ENCODE measurements at places on chromosomes 7 and 10.

- no peak for DNase-seq
These were observed 136.8 kb upstream of the YAE1 start for GRCh38 chr7:39429421-39429820.

DNA sequence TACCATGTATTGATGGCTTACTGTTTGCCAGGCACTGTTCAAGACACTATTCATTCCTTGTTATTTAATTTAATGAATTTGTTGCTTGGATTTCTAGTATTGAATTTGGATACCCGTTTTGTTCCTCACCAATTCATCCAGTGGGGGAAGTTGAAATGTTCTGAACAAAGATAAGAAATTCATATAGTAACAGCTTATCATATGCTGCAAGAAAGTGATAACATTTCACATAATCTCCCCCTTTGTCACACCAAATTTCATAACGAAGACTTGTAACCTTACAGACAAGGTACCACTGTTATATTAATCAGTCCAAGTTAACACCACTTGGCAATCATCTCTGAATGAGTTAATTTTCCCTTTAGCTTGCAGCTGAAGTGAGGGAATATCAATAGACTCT is 42.1 kb downstream of the SCIN start:
- no peak for DNase-seq

DNA sequence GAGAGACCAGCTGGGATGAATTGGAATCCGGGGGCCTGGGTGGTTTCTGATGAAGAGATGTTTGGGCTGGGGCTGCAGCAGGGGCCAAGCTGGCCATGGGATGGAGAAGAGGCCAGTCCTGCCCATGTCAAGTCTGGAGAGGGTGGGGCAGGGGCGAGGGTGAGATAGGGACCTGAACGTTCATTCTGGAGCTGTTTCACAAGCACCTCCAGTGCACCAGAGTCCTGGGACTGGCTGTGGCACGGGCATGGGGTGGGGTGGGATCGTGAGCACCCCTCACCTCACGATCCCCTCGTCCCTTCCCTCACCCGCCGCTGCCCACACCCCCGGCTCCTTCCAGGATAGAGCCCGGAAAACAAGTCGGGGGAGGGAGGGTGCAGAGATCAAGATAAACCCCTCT is 25.8 kb upstream of the PSMG3 start:
- no peak for DNase-seq

GRCh38 chr7:47256016-47256415 is 325.9 kb downstream of the TNS3 start:
- DNase-seq: no peak

DNA sequence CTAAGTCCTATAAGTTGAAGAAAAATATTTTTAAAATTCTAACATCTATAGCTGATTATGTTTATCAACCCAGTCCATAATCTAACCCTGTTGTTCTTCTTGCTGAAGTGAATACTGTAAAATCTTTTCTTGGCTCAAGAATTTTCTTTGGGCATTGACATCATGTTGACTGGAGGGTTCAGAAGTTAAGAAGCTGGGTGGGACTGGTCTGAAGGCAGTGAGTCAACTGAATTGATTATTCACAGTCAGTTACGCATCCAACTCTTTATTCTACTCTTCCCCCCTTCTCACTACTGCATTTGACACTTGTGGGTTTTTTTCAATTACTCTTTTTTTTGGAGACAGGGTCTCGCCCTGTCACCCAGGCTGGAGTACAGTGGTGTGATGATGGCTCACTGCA is 31.0 kb downstream of the DENND2A start:
- no peak for DNase-seq

- no peak for DNase-seq
These were observed 505.9 kb downstream of the TCERG1L start for GRCh38 chr10:130805635-130806030.

- no peak for DNase-seq
These were observed 296.9 kb downstream of the ETV1 start for GRCh38 chr7:13692548-13692947.

DNA sequence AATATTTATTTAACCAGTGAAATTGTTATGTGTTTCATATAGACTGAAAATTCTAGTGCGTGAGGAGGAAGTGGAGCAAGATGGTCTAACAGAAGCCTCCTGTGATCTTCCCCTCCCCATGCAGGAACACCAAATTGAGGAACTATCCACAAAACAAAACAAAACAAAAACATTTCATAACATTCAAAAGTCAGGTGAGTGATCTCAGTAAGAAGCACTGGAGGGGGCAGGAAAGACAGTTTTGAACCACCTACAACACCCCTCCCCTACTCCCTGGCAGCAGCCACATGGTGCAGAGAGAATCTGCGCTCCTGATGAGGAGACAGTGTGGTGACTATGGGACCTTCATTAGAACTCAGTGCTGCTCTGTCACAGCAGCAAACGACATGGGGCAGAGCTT is 221.9 kb upstream of the SEMA3C start:
- DNase-seq: no peak

DNA sequence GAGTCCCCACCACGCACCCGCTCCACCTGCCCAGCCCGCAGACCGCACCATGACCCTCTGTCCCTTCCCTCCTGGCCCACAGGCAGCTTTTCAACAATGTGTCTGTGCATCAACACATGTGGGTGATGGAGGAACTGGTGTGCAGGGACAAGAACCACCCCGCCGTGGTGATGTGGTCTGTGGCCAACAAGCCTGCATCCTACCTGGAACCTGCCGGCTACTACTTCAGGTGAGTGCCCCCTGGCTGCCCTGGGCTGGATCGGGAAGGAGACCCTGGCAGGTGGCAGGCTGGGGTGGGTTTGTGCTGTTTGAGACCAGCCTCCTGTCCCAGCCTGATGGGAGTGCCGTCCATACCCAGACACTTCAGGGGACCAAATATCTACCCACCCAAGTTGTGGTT is 69.6 kb downstream of the ZNF727 start:
- no peak for DNase-seq

DNA sequence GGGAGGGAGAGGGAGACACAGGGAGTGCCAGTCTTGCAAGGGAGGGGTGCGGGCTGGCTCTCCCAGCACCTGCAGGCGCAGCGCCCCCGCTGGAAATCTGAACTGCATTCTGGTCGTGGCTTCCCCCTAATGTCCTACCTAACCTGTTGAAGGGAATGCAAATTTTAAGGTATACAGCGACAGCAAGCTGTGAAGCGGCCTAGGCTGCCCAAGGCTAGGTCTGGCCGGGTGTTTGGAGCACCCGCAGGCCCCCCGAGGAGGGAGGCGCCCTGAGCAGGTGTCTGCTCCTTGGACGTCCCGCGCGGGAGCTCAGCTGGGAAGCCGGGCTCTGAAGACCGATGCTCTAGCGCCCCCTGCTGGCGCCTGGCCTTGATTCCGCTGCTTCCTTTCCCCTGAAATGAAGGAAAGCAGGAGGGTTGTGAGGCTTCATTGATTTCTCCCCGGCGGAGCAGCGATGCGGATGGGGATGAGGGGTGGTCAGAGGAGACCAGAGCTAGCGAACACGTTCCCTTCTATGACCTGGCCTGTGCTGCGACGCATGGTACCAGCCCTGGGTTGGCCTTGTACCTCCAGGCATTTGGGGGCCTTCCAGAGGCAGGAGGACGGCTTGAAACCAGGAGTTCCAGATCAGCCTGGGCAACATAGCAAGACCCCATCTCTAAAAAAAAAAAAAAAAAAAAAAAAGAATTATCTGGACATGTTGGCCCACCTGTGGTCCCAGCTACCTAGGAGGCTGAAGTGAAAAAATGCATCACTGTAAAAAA is 601.3 kb downstream of the GALNT17 start:
- peak; percentile 19 for DNase-seq

DNA sequence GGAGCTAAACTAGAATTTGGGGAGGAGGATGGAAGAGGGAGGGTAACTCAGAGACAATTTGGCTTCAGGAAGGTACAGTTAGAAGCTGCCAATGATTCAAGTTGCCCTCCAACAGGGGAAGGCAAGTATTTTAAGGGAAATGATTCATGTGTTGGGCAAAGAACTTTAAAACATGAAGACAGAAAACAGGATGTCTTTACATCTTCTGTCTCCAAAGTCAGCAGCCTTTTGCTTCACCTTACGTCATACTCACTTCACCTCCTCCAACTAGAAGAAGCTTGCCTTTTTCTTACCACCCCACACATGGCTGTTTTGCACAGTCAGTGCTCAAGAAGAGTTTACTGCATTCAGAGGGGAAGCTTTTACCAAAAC is 36.1 kb downstream of the PPP1R3C start:
- no peak for DNase-seq

DNA sequence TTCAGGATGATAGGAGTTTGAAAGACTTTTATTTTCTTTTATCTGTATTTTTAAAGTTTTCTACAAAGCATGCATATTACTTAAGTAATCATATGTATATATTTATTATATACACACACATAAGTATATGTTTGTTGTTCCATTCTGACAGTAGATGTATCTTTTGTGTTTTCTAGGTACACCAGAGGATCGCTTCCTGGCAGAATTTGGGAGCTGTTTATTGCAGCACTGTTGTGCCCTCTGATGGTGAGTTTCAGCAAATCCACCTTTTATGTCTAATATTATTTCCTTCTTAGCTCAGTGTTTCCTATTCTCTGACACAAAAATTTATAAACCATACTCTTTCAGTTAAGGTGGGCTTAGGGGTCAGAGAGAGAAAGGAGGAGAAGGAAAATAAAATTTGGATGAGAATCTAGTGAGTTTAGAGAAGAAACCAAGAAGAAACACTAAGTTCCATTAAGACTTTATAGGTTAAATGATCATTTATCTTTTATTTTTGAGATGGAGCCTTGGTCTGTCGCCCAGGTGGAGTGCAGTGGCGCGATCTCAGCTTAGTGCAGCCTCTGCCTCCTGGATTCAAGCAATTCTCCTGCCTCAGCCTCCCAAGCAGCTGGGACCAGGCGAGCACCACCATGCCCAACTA is 59.2 kb upstream of the OIT3 start:
- peak; percentile 32 for DNase-seq

GRCh38 chr7:36607721-36608095 is 116.6 kb downstream of the AOAH start:
- DNase-seq: no peak

DNA sequence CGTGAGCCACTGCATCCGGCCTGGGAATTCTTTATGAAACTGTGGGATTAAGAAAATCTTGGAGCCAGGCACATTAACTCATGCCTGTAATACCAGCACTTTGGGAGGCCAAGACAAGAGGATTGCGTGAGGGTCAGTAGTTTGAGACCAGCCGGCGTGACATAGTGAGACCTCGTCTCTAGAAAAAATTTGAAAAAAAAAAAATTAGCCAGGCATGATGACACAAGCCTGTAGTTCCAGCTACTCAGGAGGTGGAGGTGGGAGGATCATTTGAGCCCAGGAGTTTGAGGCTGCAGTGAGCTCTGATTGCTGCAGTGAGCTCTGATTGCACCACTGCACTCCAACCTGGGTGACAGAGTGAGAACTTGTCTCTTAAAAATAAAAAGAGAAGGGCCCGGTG is 69.8 kb downstream of the SUGCT start:
- DNase-seq: no peak

DNA sequence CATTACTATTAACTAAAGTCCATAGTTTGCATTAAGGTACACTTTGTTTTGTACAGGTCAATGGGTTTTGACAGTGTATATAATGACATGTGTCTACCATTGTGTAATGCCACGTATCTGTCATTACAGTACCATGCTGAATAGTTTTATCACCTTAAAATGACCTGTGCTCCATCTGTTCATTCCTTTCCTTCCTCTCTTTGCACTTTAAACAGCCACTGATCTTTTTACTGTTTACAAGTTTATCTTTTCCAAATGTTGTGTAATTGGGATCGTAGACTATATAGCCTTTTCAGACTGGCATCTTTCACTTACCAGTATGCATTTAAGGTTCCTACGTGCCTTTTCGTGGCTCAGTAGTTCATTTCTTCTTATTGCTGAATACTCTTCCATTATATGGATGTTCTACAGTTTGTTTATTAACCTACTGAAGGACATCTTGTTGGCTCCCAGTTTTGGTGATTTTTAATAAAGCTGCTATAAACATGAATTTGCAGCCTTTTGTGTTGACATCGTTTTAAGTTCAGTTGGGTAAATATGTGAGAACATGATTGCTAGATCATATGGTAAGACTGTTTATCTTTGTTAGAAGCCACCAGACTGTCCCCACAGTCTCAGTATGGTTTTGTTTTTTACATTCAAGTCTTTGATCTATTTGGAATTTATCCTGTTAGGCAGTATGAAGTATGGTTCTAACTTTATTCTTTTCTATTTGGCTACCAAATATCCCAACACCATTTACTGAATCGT is 24.7 kb downstream of the STAM start:
- DNase-seq: no peak

GRCh38 chr10:62637249-62638061 is 167.1 kb upstream of the ADO start:
- no peak for DNase-seq

- DNase-seq: no peak
These were observed 34.7 kb upstream of the CALN1 start for GRCh38 chr7:72446591-72447462.

GRCh38 chr7:2399848-2400587 is 3.4 kb upstream of the CHST12 start:
- peak; percentile 88 for DNase-seq

DNA sequence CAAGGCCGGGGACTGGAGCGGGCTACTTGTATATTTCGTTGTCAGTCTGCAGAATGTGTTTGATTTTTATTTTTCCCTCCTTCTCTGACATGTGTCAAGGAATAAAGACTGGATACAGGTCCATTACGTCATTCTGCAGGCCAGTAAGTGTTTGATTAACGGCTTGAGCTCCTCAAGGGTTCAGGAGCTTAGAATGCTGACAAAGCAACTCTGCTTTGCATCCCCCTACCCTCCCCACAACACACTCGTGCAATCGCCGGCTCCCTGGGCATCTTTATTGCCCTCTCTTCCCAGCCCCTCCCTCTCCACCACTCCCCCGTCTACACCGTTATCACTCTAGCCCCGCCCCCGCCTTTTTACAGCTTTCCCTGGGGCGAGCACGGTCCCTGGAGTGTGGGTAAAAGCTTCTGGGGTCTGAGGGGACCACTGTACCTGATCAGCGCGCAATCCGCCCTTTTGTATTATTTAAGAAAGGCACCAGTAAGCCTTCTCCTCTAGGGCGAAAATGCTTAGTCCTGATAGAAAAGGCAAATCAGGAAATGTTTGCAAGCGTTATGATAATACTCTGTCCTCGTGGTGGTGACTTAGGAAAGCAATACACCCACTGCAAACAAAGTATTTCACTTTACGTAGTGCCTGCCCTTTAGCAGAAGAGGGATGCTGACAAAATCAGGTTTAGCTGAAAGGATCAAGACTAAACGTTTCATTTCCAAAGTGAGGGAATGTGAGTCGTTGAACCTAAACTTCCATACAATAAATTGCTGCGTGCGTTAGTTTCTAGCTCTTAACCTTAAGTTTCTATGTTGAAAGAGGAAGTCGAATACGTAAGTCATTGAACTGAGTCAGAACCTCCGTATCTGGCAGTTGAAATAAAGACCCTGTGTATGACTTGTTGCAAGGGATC is 1.4 kb upstream of the CREB5 start:
- peak; percentile 14 for DNase-seq

DNA sequence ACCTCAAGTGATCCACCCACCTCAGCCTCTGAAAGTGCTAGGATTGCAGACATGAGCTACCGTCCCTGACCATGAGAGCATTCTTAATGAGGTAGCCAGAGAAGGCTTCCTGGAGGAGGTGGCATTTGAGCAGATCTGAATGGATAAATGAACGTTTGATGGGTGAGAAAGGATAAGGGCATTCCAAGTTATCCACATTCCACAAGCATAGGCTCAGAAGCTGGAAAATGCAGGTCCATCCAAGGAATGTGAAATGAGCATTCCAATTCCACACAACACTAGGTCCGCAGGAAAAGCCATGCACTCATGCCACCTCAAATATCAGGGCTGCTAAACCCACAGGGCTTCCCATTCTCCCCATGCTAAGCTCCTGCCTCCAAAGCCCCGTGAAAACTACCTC is 17.0 kb downstream of the TMEM130 start:
- no peak for DNase-seq

- DNase-seq: no peak
These were observed 313.3 kb upstream of the AKR1E2 start for GRCh38 chr10:4512671-4513240.
